Activated T-helper 2 cell treated with anti-CD3 and anti-CD28 coated beads, Interferon-gamma antibody, Interleukin-2, Interleukin-4, amounts not matched to agents 10 μg/mL and 5 μg/mL and 100 μg/mL, durations not matched to agents 14 hours and 24 hours and 36 hours (primary cell): ENCODE measurements at places on chromosomes 4 and X.

- DNase-seq = no peak
Observed at GRCh38 chr4:8269535-8270417, at the start of gene HTRA3. Gene HTRA3, plus strand, starts transcription at chr4:8269754. Its CDS starts 215 bp downstream, at chr4:8269969.

DNA sequence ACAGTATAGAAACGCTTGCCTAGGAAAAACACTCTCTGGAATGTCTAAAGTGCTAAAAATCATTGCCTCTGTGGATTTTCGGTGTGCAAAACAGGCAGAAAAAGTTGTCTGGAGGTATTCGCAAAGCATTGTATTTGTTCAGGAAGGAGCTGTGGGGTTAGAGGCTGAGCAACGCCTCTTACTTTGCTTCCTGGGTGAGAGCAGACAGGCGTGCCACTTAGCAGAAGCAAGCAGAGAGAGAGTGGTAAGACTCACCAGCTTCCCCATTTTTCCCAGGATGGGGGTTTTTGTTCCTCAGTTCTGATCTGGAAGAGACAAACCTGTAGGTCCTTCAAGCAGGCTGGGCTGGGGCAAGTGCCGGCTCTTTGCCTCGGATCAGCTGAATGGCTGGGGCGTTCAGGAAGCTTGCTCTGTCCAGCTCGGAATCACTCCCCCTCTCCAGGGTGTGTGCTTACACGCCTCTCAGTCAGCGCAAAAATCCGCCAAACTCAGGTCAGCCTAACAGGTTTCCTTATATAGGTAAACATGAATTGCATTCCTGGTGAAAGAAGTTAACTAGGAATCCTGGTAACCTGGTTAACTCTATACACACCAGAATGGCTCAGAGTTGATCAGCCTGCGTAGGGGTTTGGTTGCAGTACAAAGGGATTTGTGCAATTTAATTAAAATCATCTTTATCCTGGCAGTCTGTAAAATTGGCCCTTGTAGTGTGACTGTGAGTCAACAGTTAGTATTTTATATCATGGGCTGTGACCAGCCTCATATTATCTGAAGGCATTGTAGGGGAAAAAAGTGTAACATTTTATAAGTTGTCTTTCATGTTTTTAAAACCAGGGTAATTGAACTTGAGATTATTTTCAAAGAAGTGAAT, 213.1 kb upstream of the MID1 start:
- DNase-seq = no peak

GRCh38 chr4:119313237-119313636, 8.7 kb downstream of the FABP2 start:
- no peak for DNase-seq

GRCh38 chrX:47227334-47227583, 5.5 kb upstream of the USP11 start:
- DNase-seq = no peak

GRCh38 chrX:69793260-69793935, 177.5 kb downstream of the EDA start:
- no peak for DNase-seq

DNA sequence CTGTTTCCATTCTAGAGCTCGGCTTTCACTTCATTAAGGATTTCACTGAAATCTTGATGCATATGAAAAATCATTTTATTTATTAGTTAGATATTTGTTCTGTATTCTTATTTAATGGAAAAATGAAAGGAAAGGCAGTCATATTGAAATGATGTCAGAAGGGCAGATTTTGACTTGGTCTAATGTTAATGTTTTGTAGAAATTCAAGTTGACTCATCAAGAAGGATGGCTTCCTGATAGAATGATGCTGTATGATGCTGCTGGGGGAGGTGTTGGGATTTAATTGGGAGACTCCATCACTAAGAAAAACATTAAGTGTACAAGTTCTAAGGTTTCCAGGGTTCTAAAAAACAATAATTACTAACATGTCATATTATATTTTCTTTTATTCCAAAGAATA, 204.8 kb downstream of the PDGFC start:
- DNase-seq = no peak

DNA sequence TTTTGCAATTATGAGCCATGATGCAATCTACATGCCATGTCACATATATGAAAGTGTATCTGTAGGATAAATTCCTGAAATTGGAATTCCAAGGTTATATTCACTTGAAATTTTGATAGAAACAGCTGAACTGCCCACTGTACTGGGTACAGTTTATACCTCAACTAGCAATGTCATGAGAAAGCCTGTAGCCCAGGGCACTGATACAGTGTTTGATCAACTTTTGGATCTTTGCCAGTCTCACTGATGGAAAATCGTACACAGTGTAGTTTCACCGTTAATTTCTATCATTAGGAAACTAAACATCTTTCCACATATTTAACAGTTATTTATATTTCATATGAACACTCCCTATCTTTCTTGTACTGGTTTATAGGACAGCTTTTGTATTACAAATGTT, 34.2 kb downstream of the TAPT1 start:
- DNase-seq = no peak

DNA sequence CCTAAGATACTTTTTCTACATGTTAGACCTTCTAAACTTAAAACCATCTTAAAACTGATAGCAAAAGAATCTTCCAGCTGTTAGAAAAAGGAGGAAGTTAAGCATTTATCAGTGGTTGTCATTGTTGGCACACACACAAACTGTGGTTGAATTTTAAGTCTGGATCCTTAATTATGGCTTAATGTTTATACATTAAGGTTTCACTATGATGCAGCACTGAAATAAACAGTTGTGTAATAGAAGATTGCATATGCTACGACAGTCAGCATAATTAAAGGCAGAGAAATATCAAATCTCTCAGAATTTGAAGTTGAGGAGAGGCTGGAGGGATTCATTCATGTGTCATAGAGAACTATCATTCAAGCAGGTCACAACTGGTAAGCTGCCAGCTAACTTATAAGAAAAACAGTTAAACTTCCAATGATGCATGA, 32.3 kb downstream of the ADGRA3 start:
- no peak for DNase-seq

GRCh38 chr4:183492791-183493222, 12.1 kb upstream of the ING2 start:
- DNase-seq = no peak

- DNase-seq = no peak
Observed at GRCh38 chr4:92679149-92679548, 375.4 kb downstream of the GRID2 start.

GRCh38 chr4:151323667-151324066, 1.7 kb downstream of the SH3D19 start:
- no peak for DNase-seq

- DNase-seq = no peak
Observed at GRCh38 chr4:151471728-151472127, 62.8 kb downstream of the FHIP1A start.

- no peak for DNase-seq
Observed at GRCh38 chr4:43587758-43588157, 695.2 kb downstream of the GRXCR1 start.
